WTC11 (cell line): ENCODE measurements at places on chromosomes 3 and 15.

- DNase-seq, result no peak
Observed at GRCh38 chr15:101264011-101264410, 12.2 kb upstream of the CHSY1 start.

- no peak for DNase-seq
Observed at GRCh38 chr3:168859574-168859973, 763.9 kb upstream of the GOLIM4 start.

- peak; percentile 72 for DNase-seq
Observed at GRCh38 chr15:95025924-95026728, 794.8 kb downstream of the MCTP2 start.

- no peak for DNase-seq
Observed at GRCh38 chr3:160210341-160210740, 14.9 kb upstream of the C3orf80 start.

DNA sequence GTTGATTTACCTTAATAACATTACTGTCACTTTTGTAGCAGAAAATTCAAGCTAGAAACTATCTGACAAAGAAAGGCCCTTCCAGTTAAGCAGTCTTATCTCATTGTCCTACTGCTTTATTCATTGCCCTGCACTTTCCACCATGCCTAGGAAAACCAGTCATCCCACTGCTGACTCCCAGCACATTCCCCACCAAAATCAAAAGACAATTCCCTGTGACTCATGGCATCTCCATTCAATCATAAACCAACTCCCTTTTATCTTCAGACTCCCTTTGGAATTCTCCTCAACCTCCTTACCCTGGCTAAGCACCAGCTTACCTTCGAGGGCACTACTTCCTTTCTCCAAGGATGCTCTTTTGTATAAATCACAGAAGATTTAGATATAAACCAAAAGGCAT, 184.3 kb downstream of the PLCH1 start:
- no peak for DNase-seq

- no peak for DNase-seq
Observed at GRCh38 chr15:61890106-61890505, 170.1 kb downstream of the VPS13C start.
